Fibroblast of gingiva (primary cell): ENCODE measurements at places on chromosomes 6 and 20.

DNA sequence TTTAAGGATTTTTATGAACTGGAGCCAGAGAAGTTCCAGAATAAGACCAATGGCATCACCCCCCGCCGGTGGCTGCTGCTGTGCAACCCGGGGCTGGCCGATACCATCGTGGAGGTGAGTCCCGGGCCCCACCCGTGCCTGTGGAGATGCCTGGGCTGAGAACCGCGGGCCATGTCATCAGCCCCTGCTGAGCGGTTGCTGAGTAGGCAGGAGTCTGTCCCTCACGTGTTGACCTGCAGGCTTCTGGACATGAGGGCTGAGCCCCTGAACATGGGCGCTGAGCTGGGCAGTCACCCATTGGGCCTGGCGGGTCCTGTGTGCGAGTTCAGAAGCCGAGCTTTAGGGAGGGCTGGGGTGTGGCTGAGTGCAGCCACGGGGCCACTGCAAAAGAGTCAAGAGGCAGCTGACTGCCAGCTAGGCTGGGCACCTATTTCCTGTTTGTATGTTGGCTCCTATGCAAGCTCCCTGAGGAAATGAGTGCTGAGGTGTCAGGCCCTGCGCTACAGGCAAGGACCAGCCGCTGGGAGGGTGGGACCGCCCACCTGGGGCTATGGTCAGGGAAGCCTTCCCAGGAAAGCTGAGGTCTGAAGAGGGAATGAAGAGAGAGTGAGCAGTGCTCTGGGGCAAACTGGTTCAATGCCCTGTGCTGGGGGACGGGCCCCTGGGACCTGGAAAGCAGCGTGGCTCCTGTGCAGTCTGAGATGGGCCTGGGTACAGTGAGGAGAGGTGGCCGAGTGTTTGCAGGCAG, 34.3 kb downstream of the PYGB start:
- DNase-seq: no peak

DNA sequence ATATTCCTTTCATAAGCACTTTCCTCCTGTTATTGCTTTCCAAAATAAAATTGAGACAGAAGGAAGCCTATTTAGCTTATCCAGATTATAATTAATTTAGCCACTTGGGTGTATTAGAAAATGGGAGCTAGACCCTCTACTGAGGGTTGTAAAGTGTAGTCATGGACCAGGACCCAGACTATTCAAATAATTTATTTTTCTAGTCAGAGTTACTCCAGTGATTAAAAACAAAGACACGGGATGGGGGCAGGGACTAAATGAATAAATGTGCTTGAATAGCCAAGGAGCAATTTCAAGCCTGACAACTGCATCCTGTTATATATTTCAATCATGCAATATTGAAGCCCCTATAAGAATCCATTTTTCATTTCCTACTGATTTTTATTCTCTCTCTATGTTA, 41.6 kb downstream of the KLHL32 start:
- no peak for DNase-seq

DNA sequence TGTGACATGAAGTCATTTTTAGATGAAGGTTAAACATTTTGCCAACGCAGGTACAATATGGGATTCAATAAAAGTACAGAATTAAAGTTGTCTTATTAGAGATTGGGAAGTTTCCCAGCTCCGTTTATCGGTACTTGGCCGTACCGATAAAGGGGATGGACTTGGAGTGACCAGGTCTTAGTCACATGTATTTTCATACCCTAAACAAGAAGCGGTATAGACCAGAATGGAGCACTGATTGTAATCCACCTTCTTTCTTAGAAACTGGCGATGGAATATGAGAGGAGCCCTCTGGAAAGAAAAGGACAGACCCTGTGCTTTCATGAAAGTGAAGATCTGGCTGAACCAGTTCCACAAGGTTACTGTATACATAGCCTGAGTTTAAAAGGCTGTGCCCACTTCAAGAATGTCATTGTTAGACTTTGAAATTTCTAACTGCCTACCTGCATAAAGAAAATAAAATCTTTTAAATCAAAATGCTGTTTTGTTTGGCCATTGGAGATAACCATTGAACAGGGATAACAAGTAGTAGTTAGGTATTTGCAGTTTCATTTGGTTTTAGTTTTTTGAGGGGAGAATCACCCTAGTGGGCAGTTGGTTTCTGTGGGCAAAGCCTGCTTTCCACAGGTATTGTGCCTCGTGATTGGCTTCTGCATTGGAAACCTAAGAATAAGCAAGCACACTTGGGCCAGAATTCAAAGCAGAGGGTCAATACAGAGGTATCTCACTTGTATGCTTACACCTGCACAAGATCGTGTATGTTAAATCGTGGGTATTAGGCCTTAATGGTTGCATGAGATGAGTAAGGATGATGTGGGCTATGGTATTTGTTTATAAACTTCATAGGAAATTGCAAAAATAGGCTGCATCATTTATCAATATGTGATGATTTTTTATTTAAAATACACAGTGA, 11.2 kb upstream of the ZNFX1 start:
- no peak for DNase-seq

DNA sequence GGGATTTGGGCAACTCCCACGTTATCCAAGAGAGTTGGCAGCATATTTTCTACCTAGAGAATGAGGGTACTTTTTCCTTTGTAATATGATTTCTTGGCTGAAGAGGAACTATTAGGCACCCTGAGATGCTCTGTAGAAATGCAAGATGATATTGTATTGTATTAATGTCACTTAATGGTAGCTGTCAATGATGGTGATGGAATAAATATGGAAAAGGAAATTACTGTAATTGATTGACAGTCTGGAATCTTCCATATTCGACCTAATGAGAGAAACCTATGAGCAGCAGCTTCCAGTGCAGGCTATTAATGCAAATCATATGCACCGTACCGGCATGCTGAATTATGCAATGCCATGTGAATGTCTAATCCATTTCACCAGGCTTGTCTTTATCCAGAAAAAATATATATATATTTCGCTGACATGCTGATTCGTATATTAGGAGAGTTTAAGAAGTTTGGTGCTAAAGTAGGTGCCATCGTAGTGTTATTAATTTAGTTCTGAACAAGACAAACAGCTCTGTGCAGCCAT, 494.2 kb upstream of the JARID2 start:
- no peak for DNase-seq

- DNase-seq: no peak
Observed at GRCh38 chr20:51953731-51954340, 151.5 kb upstream of the SALL4 start.

- no peak for DNase-seq
Observed at GRCh38 chr6:18510644-18511033, 123.5 kb downstream of the RNF144B start.

GRCh38 chr6:1901556-1901955, 291.8 kb downstream of the FOXC1 start:
- DNase-seq: peak; percentile 17

DNA sequence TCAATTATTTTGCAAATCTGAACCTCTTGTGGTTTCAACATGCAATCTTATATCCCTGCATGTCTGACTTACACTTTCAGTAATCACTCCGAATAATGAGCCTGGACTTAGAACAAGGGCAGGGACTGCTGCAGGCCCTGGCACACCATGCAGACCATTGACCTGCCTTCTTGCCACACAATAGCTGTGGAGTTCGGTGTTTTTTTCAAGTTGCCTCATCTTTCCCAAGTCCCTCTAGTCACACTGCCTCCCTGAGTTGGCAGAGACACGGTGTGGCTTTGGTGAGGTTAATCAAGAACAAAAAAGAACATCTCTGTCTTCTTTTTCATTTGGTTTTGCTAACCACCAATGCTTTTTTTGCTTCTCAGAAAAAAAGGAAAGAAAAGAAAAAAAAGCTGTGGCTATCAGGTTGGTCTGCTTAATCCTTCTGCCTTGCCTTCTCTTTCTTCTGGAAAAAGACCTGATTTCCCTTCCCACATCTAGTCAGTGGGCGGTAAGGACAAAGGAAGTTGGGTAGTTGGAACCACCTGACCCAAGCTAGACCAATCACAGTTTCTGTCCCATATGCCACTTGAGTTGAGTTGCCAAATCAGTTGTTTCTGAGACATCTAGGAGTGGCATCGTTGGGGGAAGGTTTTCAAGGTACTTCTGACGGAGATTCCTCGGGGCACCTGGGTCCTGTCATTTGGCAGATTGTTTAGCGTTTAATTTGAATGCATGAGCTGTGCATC, 55.9 kb upstream of the TASP1 start:
- DNase-seq: peak; percentile 71

GRCh38 chr6:146315381-146316174, 228.1 kb upstream of the RAB32 start:
- DNase-seq: peak; percentile 79

- no peak for DNase-seq
Observed at GRCh38 chr6:6588064-6588923, at the start of gene LY86. TSS of gene LY86 (plus strand) at chr6:6588720. CDS start at chr6:6588735, 15 bp downstream.

- DNase-seq: peak; percentile 8
Observed at GRCh38 chr6:12294851-12295536, 4.8 kb downstream of the EDN1 start.

- DNase-seq: peak; percentile 75
Observed at GRCh38 chr6:41786451-41787218, 859 bp upstream of the TOMM6 start.
